ENCODE measurements at places on chromosomes 2 and 18. TPM values are rescaled to one million over a fixed set of nuclear protein-coding genes. Genes with fewer than 3 reads are reported as not detected.

The KCNK3 gene
- 0.76 TPM for total RNA-seq

The IL37 gene
- not detected for total RNA-seq

The IL1B gene
- total RNA-seq, result 0.15 TPM

The SLC11A1 gene
- 0.26 TPM for total RNA-seq

The GPR45 gene
- not detected for total RNA-seq

The GNAL gene
- 6.0 TPM for total RNA-seq

The SMAD2 gene
- 62.6 TPM for total RNA-seq

The IL18RAP gene
- not detected for total RNA-seq

The LRATD1 gene
- total RNA-seq, result not detected

The ASB18 gene
- total RNA-seq, result not detected

The ALPI gene
- total RNA-seq, result not detected

The TMEM169 gene
- 0.59 TPM for total RNA-seq

The ABCB11 gene
- total RNA-seq, result not detected

The CKAP2L gene
- total RNA-seq, result 15.9 TPM

The PDCD1 gene
- not detected for total RNA-seq

The MYOM1 gene
- total RNA-seq, result 0.30 TPM

The RAX gene
- total RNA-seq, result not detected

The RNF144A gene
- 8.1 TPM for total RNA-seq

The CGREF1 gene
- 7.8 TPM for total RNA-seq

The HRH4 gene
- not detected for total RNA-seq

The KIF1A gene
- 0.73 TPM for total RNA-seq

The CFC1 gene
- not detected for total RNA-seq

The DPP4 gene
- 0.56 TPM for total RNA-seq

The ERBB4 gene
- total RNA-seq, result not detected

The UGT1A8 gene
- total RNA-seq, result not detected

The CD8B2 gene
- not detected for total RNA-seq

The RIT2 gene
- not detected for total RNA-seq

The COL6A3 gene
- total RNA-seq, result 0.37 TPM

The SLC38A11 gene
- total RNA-seq, result not detected

The ACOXL gene
- not detected for total RNA-seq

The STARD6 gene
- total RNA-seq, result not detected

The REG3A gene
- total RNA-seq, result not detected

The AQP12B gene
- not detected for total RNA-seq

The BOK gene
- total RNA-seq, result 35.5 TPM

The IL1F10 gene
- total RNA-seq, result not detected

The ARL4C gene
- 54.2 TPM for total RNA-seq

The SLC23A3 gene
- total RNA-seq, result 1.0 TPM

The CD302 gene
- total RNA-seq, result 2.1 TPM
